ENCODE measurements at places on chromosomes 5 and 9. TPM values are rescaled to one million over a fixed set of nuclear protein-coding genes. Genes with fewer than 3 reads are reported as not detected.

DNA sequence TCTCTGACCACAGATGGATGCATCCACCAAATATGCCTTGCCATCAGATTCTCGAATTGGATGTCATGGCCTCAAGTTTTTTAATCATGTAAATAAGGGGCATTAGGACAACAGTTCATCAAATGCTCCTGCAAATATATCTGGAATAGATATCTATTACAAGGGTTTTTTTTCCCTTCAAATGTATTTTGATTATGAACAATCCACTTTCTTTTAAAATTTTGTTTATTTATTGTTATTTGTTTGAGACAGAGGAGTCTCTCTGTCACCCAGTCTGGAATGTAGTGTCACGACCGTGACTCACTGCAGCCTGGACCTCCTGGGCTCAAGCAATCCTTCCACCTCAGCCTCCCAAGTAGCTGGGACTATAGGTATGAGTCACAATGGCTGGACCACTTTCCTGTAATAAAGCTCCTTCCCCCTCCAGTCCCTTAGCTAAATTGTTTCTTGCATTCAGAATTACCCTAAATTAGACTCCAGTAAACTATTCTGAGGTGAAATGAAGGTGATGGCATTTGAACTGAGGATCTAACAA lies 1412.1 kb downstream of the EFNA5 start:
- no peak for DNase-seq

DNA sequence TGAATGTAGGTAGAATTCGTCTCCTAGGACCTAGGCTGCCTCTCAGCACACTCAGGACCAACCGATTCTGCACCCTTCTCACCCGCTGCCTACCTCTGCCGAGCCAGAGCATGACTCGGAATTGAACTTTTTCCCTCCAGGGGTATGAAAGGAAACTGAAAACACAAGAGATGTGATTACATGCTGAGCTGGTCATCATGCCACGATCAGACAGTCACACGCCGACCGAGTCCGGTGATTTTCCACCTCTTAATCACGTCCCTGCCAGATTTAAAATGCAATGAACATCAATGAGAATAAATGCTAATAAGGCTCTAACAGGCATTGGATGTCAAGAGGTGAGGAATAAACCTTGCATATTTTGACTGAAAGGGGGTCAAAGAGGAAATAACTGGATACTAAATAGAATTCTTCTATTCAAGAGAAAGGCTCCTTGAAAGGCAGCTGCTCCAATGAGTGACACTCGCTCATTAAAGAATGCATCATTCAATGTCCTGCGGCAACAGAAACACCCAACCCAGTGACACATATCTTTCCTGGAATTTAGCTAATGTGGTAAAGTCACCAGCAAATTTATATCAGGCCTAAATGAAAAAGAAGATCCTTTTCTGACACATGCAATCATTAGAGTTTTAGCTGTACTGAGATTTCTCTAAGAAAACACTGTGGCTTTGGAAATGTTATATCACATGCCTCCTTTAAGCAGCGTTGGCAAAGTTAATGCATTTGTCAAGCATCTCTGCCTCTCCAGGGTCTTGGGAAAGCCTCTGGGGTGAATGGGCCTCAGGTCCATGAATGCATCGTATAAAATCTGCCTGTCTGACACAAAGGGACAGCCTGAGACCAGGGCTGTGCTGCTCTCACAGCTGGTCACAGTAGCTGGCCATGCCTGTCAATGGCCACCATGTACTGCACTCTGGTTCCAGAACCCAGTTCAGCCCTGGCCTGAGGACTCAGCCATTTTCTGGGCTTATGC lies 128.7 kb downstream of the SPOCK1 start:
- DNase-seq: no peak

The GARIN3 gene
- total RNA-seq: not detected

DNA sequence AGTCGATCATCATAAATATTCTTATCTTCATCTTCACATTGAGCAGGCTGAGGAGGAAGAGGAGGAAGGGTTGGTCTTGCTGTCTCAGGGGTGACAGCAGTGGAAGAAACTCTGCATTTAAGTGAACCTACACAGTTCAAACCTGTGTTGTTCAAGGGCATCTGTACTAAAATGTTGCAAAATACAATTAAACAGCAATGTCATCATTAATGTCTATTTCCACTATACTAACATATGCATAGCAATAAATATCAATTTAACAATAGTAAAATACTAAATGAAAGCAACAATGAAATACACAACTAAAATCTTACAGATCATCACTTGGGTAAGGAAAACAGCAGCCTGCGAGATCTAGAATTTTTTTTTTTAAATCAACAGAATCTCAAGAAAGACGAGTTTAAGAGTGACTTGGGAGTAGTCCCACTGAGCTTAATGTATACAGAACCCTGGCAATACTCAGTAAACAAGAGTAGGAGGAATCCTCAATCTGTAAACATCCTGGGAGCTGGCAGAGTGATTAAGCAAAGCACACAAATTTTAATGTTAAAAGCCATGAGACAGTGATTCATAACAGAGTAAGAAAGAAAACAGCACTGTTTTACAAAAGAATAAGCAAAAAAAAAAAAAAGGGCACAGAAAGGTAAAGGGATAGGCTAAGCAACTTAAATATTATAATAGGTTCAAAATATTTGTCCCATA lies 10.0 kb downstream of the HOMER1 start:
- no peak for DNase-seq

DNA sequence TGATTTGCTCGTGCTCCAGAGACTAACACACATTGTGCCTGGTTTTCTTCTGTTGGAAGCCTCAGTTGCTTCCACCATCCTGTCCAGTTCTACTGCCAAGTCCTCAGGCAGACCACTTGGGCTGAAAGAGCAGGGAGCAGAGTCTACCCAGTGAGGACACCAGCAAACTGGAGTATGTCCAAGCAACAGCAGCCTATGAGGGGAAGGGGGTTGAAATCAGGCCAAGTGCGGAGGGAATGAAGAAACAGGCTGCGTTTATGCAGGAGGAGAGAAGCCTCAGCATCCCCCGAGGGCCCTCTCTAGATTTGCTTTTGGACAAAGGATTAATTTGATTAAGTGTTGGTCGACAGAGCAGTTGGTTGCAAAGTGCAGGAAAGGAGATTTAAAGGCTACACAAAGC lies 14.5 kb downstream of the DOCK2 start:
- DNase-seq: no peak

GRCh38 chr5:152366716-152367115 lies 38.4 kb downstream of the NMUR2 start:
- no peak for DNase-seq

DNA sequence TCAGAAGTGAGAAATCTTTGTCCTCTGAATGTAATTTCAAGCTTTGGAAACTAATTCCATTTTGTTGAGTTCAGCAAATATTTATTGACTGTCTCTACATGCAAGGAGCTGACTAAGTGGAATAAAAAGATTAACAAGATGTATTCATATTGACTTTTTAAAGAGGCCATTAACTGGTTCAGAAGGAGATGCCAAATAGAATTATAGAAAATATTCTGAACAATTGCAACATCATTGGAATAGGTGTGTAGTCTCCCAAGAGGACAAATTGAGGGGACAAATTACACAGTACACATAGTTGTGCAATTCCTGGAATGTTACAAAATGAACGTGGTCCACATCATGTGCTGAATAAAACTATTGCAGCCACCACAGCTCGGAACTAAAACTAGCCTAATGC lies 224.2 kb downstream of the NPR3 start:
- no peak for DNase-seq

DNA sequence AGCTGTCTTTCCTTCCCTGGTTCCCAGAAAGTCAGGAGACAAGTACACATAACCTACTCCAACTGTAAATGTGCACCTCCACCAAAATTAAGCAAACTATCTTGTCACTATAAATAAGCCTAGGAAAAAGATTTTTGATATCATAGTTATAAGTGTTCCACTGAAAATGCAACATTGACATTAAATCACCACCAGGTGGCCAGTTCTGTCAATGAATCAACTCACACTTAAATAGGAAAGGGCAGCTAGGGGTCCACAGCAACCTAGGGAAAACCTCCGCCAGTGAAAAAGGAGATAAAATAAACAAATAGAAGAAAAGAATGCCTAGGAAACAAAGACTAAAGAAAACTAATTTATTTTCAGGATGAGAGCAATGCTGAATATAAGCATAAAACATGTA lies 243.0 kb upstream of the PTPRD start:
- DNase-seq: peak; percentile 7

DNA sequence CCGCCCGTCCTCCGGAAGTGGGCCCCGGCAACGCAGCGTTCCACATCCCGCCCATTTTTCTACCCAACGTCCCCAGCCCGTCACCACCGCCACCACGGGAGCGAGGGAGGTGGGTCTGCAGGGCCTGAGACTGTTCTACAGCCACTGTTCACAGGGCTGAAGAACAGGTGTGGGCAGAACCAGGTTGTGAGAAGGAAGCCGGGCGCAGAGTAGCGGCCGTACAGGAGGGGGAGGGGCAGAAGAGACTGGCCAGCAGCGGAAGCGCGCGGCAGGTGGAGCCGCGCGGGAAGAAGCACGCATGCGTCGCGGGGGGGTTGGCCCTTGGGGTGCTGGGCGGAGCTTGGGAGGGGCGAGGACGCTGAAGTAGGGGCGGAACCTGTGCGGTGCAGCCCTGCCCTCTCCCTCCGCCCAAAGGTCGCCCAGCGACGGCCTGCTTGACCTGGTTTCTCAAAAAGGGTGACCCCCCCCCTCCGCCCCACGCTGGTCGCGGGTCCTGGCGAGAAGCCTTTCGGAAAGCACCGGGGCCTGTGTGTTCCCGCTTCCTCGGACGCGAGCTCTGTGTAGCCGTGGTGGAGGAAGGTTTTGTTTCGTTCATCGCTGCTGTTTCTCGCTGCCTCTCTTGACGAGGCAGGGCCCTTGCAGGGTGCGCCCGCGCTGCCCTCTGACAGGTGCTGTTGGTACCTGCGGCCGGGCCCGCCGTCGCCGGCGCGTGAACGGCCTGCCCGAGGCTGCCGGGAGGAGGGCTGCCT lies 7.8 kb upstream of the MGAT1 start:
- DNase-seq: peak; percentile 96

GRCh38 chr9:77488439-77489126 lies 159.5 kb downstream of the GNA14 start:
- no peak for DNase-seq

GRCh38 chr5:132480042-132480441 lies 10.5 kb downstream of the IRF1 start:
- DNase-seq: no peak

The KDM3B gene
- total RNA-seq: 51.7 TPM

GRCh38 chr5:126446498-126447224 lies 23.5 kb downstream of the GRAMD2B start:
- DNase-seq: no peak

- DNase-seq: peak; percentile 92
These were observed 34.4 kb upstream of the GLIPR2 start for GRCh38 chr9:36101916-36102741.

DNA sequence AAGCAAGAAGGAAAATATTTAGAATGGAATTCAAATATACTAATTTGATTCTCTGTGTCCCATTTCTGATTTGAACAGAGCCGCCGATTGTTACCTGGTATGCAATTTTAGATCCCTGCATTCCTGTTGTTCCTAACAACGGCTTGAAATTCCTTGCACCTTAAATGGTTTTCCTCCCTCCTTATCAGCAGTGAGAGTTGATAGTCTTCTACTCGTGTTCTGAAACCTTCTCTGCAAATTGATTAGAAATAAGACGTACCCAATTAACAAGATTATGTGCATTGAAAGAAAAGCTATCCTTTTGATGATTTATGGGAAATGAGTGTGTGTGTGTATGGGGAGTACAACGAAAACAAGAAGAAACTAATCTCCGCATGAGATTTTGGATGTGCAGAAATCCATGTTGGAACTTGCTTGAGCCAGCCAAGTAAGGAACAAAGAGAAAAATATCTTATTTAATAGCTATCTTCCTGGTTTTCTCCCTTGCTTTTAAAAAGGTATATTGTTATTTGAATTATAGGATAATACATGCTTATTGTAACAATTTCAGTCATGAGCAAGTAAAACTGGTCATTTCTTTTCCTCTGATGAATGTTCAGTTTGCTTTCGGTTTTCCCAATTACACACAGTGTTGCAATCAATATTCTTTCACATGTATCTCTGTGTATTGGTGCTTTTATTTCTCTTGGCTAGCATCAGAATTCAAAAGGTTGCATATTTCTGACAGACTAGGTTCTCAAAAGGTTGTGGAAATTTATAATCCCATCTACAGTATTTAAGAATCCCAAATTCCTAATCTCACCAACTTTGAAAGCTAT lies 211.1 kb upstream of the ACTBL2 start:
- no peak for DNase-seq

The NR4A3 gene
- under 0.01 TPM for total RNA-seq

GRCh38 chr5:62286834-62287233 lies 19.2 kb upstream of the KIF2A start:
- no peak for DNase-seq

GRCh38 chr9:121713400-121714070 lies 62.1 kb downstream of the DAB2IP start:
- DNase-seq: no peak

The IPO11 gene
- 98.2 TPM for total RNA-seq

The SLC6A3 gene
- total RNA-seq: not detected

GRCh38 chr5:130549884-130550561 lies 615.0 kb downstream of the HINT1 start:
- DNase-seq: peak; percentile 85

The C5orf34 gene
- 3.7 TPM for total RNA-seq

The C9orf40 gene
- 2.5 TPM for total RNA-seq

Measured in dermis microvascular lymphatic vessel endothelial cell (primary cell).